ENCODE measurements at places on chromosomes 5 and 9.

DNA sequence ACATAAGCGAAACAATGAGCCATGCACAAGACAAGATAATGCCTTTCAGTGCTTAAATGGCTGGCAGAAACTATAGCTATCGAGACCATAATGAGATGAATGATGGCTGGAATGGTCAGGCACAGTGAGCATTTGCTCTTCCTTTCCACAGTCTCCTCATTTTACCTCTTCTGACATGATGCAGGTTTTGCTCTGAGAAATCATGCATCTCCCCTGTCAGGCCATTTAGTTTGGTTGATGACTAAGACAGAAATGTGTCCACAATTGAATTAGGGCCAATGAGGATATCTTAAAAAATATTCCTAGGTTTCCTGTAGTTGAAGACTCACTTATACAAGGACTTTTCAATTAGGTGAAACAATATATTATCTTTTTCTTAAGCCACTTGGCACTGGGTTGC, 475.1 kb downstream of the TMEM232 start:
- no peak for DNase-seq

DNA sequence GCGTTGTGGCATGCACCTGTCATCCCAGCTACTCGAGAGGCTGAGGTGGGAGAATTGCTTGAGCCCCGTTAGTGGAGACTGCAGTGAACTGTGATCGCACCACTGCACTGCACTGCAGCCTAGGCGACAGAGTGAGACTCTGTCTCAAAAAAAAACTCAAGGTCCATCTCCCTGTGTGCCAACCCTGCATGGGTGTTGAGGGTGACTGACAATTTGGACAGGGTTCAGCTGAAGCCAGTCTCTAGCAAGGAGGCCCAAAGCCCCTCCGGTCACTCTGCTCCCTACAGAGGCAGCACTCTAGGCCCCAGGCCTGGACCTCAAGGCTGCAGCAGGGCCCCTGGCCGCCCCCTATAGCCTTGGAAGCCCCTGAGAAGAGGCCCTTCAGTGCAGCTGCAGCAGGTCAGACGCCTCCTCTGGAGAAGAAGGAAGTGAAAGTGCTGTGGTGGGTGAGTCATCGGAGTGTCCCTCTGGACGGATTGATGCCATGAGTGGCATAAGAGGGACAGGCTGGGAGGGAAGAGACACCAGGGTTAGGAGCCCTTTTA, 39.2 kb upstream of the NEK6 start:
- DNase-seq = peak; percentile 65

- DNase-seq = no peak
These were observed 147.9 kb downstream of the MSX2 start for GRCh38 chr5:174872271-174872670.

GRCh38 chr9:130868230-130868629, 28.4 kb downstream of the QRFP start:
- no peak for DNase-seq

- no peak for DNase-seq
These were observed 12.0 kb upstream of the RXRA start for GRCh38 chr9:134314039-134314949.

DNA sequence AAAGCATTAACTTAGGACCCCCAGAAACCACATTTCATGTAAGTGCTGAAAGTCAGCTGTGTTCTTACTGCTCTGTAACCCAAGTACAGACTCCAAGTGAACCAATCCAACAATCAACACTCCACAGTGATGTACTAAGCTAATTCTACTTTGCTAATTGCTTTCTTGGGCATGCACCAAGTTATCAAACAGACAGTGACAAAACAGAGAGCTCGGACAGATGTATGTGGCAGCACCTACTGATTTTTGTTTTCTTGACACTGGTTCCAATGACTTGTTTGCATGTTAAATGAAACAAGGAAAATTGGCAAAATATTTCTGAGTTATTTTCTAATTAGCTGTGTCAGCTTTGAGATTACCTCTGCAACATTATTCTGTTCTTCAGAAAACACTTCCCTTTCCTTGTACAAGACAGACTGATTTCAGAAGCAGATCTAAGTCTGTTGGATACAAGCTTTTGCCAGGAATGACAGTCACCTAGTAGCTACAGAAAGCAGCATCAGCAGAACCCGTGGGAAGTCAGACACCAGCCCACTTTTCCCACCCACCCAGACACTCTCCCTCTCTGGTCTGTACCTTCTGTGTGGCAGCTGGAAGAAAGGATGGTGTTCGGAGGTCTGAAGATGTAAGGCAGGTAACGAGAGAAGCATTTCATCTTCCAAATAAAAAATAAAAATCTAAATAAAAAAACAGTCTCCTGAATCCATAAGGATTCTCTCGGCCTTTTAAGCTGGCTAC, 176.7 kb upstream of the PPP2R2B start:
- no peak for DNase-seq

- no peak for DNase-seq
These were observed 81.2 kb upstream of the NAA35 start for GRCh38 chr9:85859765-85860164.

DNA sequence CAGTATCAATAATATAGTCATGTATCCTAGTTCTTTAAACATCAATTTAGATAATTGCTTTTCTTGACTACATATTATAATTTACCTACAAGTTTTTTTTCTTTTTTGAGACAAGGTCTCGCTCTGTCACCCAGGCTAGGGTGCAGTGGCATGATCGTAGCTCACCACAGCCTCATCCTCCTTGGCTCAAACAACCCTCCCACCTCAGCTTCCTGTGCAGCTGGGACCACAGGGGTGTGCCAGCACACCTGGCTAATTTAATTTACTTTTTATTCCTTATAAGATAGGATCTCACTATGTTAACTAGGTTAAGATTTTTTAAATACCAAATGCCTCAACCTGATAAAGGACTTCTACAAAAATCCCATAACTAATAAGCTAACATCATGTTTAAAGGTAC, 21.1 kb downstream of the UIMC1 start:
- DNase-seq = no peak

DNA sequence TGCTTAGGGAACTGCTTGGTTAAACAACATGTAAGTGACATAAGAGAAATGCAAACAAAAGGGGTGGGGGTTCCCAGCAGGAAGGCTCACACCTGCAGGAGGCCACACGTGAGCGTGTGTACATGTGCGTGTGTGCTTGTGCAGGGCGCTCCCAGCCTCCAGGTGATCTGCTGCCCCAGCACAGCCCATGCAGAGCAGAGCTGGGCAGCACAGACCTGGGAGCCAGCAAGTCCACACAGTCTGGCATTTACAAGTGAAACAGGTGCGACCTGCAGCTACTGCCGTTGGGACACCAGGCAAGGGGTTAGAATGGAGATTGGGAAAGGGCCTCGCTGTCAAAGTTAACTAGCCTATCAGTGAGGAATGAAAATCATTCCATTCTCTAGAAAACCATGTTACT, 41.8 kb downstream of the GRAMD2B start:
- DNase-seq = no peak

- DNase-seq = no peak
These were observed 69.4 kb downstream of the TLE1 start for GRCh38 chr9:81620002-81620390.

GRCh38 chr5:60026161-60026560, 132.6 kb upstream of the PDE4D start:
- no peak for DNase-seq

DNA sequence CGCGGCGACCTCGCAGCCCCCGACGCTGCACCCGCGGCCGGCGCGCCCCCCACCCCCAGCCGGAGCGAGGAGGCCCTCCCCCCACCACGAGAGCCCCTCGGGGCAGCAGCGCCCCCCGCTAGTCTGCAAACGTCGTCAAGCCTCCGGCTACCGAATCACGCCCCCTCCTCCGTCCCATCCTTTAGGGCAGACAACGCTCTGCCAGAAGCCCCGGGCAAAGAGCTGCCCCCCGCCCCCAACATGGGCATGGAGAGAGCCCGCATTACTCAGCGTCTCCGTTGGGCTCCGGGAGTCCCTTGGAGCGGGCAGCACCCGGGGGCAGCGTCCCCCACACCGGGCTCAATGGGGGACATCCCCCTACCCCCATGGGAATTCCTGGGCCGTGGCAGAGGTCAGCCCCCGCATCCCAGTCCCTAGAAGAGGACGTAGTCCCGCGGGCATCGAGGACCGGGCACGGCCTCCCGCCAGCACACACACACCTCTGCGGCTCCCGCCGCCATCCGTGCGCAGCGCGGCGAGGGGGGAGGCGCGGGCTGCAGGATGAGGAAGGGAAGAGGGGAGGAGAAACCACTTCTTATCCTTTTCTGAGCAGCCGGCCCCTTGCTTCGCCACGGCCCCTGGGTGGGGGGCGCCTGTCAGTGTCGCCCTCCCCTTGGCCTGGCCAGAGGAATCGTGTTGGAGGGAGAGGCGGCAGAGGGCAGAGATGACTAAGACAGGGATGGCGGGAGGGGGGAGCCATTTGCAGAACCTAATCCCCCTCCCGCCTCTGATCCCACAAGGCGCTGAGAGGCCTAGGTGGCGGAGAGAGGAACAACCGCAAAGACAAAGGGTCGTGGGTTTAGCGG, 750 bp downstream of the DNM1 start:
- peak; percentile 25 for DNase-seq

DNA sequence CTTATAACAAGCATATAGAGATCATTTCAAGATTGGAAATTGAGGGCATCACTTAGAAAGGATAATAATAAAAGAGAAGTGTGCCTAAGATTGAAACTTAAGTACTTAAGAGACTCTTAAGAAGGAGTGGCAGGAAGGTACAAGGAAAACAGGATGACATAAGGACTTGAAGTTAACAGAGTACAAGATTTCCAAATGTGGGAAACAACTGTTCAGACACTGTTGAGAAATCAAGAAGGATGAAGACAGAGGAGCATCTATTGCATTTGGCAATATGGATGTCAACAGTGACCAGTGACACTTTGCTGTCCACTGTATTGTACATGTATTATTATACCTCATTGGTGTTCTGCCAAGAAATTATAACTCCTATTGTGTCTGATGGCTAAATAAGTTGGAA, 157.8 kb upstream of the PTGER4 start:
- DNase-seq = no peak

DNA sequence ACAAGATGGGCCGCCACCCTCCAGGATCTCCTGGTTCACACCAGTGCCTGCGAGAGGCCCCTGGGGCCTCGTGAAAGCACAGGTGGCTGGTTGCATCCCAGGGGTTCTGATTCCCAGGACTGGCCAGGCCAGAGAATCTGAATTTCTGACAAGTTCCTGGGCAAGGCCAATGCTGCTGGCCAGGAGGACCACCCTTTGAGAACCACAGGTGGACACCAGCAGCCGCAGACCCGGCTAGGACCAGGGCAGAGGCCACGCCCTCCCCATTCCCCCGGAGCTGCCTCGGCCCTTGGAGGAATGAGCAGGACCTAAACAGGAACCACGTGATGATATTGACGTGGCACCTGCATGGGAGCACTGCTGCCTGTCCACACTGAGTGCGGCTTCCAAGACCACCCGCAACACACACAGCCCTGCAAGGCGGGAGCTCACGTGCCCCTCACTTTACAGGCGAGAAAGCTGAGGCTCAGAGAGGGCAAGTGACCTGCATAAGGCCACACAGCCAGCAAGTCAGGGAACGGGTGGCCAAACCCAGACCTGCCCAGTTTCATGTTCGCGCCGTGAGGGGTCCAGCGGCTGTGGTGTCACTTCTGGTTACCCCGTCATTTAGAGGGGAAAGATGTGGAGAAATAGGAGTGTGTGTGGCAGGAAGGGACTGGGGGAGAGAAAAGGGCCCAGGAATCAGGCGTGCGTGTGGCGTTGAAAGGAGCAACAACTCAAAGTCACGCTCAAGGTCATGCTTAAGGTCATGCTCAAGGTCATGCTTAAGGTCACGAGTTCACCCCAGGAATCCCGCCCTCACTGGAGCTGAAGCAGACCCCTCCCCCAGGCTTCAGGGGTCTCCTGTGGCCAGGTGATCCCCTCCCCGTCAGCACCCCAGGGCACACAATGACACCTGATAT, 105.9 kb upstream of the IER5L start:
- DNase-seq = no peak

DNA sequence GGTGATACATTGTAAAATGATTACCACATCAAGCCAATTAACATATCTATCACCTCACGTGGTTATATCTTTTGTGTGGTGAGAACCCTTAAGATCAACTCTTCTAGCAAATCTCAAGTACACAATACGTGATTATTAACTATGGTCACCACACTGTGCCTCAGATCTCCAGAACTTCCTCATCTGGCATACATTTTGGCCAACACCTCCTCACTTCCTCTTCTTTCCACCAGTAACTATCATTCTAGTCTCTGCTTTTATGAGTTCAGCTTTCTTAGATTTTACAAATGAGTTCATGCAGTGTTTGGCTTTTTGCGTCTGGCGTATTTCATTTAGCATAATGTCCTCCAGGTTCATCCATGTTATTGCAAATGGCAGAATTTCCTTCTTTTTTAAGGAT, 35.8 kb downstream of the PRKACG start:
- no peak for DNase-seq
